Cardiac muscle cell (in vitro differentiated cells and primary cell): ENCODE measurements at places on chromosomes 5 and 9. TPM values are rescaled to one million over a fixed set of nuclear protein-coding genes. Genes with fewer than 3 reads are reported as not detected.

DNA sequence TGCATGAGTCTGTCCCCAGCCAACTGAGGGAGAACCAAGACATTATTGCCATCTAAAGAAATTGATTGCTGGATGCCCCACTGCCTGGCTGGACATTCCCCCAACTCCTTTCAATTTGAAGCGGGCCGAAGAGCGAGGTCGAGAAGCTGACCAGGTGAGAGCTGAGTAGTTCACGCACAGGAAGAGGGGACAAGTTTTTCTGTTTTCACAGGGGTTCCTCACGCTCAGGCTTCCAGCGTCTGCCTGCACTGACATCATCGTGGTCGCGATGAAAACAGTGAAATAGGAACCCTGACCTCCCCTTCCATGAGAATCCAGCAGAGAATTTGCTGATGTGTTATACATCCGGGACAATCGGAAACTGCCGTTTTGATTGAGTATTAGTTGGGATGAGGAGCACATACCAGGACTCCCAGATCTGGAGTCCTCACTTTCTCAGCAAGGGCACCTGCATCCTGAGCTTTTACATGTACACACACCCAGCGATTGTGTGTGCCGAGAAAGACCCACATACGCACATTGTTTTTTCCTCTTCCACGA lies 3.1 kb upstream of the DMRT3 start:
- DNase-seq: no peak

- no peak for DNase-seq
Observed at GRCh38 chr5:57608542-57608941, 125.9 kb upstream of the ACTBL2 start.

DNA sequence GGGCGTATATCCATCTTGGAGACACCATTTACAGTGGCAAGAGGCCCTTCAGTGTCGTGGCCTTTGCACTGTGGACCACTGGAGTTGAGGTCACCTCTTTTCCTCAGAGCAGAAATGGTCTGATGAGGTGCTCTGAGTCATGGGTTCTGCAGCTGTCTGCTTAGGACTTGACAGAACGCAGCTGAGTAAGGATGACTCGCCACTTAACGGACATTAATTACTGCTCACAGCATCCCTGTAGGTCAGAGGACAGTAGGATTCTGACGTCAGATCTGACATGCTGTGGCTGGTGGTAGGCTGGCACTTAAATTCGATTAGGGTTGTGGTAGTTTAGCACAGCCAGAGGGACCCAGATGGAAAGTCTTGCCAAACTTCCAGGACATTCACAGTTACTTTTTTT lies 479.4 kb downstream of the DMAC1 start:
- peak; percentile 88 for DNase-seq

- no peak for DNase-seq
Observed at GRCh38 chr9:97633859-97634490, 354 bp downstream of the NCBP1 start.

Gene CARTPT
- total RNA-seq: not detected in 2 replicates

DNA sequence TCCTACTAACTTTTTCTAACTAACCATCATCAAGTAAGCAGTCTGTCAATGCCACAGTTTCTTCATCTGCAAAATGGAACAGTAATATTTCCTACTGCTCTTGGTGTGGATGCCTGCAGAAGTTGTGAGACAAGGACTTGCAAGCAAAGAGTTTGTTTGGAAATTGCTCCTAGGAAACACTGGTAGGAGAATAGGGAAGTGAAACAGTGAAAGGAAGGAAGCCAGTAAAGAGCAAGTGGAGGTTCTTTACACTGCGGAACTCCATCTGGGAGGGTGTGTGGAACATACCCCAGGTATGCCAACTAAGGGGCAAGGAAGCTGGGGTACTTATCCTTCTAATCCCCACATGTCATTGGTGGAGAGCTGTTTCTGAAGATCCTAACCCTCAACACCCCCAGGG lies 119.9 kb downstream of the FOXD1 start:
- DNase-seq: no peak

DNA sequence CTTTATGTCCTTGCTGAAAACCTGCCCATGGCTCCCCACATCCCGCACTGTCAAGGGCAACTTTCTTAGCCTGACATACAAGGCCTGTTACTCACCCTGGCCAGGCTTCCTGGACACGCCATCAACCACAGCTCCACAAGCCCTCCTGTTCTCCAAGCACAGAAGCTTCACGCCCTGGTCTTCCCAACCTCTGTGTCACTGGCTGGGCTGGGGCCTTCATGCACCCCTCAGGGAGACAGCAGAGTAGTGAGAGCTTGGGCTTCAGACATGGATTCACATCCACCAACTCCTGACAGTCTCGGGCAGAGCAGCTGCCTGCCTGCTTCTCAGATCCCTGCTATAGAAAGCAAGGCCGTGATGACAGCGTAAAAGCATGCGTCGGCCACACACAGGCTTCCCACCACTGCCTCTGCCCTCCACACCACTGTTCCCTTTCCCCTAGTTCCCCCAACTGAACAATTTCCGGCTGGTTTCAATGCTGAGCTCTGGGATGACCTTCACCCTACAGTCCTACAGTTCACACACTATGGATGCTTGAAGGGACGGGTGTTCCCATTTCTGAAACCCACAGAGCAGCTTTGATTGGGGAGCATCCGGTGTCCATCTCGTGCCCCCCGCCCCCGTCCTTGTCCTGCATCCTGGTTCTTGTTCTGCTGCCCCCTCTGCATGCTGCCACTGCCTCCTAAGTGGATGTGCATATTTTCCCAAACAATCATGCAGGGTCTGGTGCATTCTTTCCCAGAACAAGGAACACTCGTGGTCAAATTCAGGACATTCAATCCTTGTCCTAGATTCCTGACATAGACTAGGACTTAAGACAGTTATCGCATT lies 33.4 kb upstream of the ADAMTS2 start:
- peak; percentile 89 for DNase-seq

Gene TTLL11
- total RNA-seq: 3.6 and 4.7 TPM in 2 replicates

Gene DDX46
- 16.1 and 25.9 TPM in 2 replicates for total RNA-seq

DNA sequence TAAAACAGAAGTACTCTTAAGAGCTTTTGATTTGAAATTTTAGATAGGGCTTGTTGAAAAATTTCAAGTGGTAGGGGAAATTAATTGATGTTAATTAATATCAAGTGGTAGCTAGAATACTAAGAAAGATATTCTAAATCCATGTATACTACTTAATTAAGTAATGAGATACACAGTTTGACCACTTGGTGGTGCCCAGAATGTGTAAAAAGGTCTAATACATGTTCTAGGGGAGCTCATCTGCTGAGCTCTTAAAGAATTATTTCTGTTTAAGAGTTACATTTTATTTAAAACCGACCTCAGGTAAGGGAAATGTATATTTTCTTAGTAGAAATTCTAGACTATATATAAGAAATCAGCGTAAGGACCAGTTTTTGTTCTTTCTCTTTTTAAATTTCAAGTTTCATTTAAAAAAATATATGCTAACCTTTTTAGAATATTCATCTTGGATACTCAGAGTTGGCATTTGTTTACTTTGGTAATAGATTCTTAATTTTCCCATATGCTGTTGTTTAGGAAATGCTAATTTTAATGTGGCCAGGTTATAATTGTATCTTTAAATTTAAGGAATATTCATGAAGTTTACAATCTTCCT lies 61.5 kb downstream of the LNPEP start:
- peak; percentile 75 for DNase-seq
